ENCODE measurements at places on chromosomes 5 and 9.

GRCh38 chr5:9207817-9208418, 338.0 kb downstream of the SEMA5A start:
- DNase-seq: peak; percentile 59

GRCh38 chr9:19965336-19965735, 176.5 kb upstream of the SLC24A2 start:
- no peak for DNase-seq

DNA sequence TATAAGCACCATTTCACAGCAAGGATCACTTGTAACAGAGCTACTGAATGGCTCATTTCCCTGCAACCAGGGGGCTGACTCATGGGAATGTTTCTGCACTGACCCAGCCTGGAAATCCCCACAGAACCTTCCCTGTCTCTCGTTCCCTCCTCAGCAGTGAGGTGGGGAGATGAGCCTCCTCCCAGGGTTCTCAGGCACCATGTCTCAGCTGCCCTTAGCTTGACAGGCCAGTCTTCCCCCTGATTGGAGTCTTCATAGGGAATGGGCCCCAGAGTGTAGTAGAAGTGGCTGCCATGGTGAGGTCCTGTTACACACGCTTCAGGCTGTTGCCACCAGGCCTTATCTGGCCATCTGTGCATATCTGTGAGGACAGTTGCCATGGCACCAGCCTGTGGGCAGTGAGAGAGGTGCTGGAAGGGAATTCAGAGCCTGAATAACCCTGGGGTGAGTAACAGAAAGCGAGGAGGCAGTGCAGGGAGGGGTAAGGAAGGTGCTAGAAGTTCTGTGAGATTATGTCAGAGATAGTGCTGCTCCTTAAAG, 324.4 kb downstream of the ENC1 start:
- DNase-seq: peak; percentile 11

- DNase-seq: no peak
These were observed 212.8 kb upstream of the IRX1 start for GRCh38 chr5:3382782-3383181.

DNA sequence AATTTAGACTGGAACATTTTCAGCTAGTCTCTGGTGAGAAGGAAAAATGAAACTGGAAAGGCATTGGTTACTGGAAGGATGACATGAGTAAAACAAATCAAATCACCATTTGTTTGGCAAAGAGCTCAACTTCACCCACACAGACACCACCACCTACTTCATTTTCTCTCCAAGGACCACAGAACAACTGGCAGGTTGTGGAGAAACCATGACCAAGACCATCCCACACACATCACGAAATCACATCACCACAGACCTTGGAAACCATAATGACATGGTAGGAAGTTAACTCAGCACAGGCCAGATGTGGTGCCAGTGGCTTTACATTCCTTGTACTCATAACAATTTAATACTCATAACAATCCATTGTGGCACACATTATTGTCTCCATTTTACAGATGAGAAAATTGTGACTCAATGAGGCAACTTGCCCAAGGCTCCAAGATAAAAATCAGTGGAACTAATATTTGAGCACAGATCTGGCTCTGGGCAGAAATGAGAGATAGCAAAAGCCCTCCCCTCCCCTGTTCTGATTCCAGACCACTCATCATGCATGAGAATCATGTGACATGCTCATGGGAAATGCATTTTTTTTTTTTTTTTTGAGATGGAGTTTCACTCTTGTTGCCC, 7.5 kb downstream of the OR1K1 start:
- no peak for DNase-seq

DNA sequence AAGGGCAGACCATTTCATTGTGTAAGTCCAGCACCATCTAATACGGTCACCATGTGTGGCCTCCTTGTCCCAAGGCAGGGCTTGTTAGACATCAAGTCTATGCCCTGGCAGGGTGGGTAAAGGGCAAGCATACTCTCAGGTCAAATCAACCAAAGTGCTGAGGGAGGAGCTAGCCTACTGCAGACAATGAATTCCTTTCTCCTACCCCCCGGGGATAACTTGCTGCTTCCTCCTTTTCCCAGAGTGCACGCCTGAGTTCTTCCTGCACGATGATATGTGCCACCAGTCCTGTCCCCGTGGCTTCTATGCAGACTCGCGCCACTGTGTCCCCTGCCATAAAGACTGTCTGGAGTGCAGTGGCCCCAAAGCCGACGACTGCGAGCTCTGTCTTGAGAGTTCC, 71.4 kb downstream of the RFK start:
- DNase-seq: no peak

DNA sequence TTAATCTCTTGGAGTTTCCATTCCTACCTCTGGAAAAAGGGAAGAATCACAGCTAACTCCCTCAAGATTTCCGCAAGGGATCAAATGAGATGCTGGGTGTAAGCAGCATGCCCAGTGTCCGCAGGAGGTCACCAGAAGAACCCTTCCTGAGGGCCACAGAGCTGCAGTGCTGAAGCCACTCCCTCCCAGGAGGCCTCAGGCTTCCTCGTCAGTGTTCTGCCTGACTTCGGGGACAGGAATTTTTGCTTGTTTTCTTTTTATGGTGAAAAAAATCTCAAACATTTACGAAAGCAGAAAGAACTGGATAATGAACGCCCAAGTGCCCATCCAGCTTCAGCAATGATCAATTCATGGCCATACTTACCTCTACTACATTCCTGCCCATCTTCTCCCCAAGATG, 183.0 kb downstream of the CDK5RAP2 start:
- DNase-seq: no peak

- DNase-seq: peak; percentile 53
These were observed 10.4 kb downstream of the AMACR start for GRCh38 chr5:33997331-33997983.

DNA sequence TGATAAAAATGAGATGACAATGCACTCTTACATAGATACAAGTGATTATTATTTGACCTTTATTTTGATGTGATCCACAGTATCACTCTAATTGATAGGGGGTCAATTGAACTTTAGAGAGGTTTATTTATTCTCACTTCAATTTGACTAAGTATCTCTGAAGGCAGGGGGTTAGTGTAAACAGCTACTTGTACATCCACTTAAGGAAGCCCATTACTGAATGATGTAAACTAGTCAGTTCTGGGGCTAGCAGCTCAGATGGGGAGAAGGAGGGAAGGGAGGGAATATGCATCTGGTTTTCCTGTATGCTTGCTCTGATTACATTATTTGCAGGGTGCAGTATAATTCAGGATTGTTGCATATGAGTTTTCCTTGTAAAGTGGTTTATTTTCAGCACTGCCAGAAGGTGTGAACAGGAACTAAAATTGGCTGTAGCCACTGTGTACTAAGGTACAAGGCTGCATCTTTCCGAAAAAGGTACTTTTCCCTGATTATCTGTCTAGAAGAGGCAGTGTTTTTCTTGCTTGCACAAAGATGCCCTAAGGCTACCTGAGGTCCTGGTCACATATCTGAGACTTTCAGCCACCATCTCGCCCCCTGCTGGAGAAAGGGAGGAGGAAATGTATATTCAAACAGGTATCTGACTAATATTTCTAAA, 51.2 kb downstream of the MRPS27 start:
- DNase-seq: peak; percentile 63

DNA sequence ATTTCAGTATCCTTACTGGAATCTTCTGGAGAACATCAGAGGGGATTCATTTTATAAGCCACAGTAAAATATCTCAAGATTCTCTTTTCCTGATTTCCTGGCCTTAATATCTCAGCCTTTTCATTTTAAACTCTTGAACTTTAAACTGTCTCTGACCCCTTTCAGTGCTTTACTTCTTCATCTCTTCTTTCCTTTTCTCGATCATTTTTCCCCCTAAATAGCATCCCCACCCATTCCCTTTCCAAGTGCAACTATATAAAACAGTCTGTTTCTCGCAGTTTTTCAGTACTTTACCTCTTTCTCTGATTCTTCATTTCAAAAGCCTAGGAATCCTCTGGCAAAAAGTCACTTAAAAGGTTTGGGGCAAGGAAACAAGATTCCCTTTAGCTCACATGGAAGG, 80.5 kb downstream of the PALM2AKAP2 start:
- DNase-seq: no peak

- DNase-seq: no peak
These were observed 113.8 kb downstream of the ERCC6L2 start for GRCh38 chr9:95989297-95989696.

DNA sequence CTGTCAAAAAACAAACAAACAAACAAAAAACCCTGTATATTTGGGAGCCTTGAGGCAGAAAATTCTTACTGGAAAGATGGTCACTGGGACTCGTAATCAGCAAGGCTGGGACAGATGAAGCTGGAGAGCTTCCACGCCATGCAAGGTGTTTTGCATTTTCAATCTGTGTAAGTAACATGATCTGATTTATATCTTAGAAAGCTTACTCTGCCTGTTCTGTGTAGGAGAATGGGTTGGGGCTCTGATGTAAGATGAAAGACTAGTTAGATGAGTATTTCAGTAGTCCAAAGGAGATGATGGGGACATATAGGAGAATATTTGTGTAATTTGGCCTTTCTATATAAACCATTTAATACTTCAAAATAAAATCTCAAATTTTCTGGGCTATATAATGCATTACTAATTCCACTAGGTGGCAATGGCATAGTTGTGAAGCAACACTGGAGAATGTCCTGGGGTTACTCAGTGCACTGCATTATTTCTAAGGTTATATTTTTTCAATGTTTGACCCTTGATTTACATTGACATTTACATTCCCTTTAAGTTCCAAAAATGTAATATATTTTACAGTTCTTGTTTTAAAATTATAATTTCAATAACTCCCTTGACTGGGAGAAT, 21.9 kb upstream of the FSD1L start:
- no peak for DNase-seq

- DNase-seq: no peak
These were observed 34.7 kb upstream of the GFPT2 start for GRCh38 chr5:180387798-180388197.

GRCh38 chr9:84781458-84781857, 111.9 kb downstream of the NTRK2 start:
- no peak for DNase-seq

- DNase-seq: no peak
These were observed 232.1 kb downstream of the ARHGEF28 start for GRCh38 chr5:73858054-73858453.

DNA sequence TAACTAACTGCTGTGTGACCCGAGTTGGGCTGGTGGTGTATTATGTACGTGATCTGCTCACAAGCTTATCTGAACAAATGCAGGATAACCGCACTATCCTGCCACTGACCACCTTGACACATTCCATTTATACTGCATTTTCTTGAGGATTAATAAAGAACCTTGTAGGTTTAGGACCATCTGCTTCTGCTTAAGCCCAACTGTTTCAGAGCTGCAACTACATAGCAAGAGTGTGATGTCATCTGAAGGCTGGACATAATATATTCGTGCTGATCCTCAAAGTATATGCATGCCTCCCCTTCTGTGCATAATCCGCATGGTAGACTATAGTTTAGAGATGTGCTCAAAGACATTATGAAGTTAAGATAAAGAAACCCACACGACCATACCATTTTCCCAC, 435.9 kb downstream of the BNC2 start:
- no peak for DNase-seq

- DNase-seq: no peak
These were observed 19.9 kb downstream of the ELL2 start for GRCh38 chr5:95941756-95942155.

GRCh38 chr9:97935276-97935675, 2.7 kb downstream of the HEMGN start:
- DNase-seq: no peak

DNA sequence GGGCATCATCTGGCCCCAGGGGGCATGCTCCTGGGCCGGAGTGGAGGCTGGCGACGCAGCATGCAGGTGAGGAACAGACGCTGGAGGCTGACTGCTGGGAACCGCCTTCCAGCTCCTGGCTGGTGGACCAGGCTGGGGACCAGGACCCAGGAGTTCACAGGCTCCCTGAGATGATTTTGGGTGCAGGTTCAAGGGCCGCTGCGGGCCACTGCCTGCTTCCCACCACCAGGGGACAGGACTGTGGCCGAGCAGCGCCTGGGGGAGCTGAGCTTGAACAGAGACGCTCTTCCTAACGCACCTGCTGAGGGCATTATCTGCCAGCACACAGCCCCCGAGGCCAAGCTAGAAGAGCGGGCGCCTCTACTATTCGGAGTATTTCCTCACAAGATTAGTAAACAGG, 132.1 kb upstream of the RAPGEF1 start:
- no peak for DNase-seq

DNA sequence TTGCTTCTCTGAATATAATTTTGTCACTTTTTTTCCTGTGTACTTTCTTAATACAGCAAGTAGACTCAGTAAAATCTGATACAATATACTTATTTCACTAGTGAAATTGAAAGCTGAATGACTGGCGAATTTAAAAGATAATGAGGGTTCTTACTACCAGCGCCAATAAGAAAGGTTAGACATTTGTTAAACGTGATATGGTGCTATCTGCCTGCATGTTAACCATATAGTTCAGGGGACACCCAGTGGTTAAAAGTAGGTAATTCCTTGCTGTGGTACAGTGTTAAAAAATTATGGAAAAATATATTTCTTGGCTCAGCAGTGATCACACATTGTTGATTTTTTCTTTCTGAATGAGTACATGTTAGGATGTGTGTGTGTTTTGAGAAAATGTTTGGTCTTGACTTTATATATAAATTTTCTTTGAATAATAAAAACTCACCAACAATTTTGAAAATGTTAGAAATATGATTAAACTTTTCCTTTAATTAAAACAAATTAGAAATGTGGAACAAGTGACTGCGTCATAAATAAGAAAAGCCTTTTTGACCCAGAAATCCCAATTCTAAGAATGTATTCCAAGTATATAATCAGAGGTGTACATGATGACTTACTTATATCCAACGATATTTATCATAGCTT, 25.8 kb downstream of the CAST start:
- DNase-seq: peak; percentile 61

GRCh38 chr5:54673523-54674225, 156.1 kb downstream of the SNX18 start:
- no peak for DNase-seq

GRCh38 chr5:163276466-163276865, 160.9 kb upstream of the CCNG1 start:
- no peak for DNase-seq

DNA sequence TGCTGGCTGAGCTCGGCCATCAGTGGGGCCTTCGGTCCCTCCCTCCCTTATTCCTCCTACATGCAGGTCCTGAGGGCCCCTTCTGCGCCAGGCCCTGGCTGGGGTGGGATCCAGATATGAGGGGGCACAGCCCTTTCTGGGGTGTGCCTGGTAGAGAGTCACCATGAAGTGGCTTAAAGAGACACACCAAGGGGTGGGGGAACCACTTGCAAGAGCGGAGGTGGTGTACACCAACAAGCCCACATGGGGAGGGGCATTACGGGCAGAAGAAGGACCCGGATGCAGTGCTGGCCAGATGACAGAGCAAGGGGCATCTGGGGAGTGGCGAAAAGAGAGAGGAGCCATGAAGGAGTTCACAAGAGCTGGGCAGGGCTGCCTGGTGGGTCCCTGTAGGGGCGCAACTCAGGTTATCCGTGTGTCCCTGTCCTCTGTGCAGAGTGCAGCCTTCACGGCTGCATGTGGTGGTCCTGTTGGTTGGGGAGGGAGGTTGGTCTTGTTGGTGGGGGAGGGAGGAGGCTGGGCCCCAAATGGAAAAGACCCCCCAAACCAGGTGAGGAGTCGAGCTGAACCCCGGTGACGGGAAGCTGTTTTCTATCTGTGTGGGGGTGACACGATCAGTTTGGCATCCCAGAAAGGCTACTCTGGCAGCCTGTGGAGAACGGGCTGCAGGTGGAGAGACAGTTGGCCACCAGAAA, 158.1 kb downstream of the DAB2IP start:
- no peak for DNase-seq

All from NCI-H460 (cell line).